Osteoblast (primary cell): ENCODE measurements at places on chromosomes 5 and 9.

DNA sequence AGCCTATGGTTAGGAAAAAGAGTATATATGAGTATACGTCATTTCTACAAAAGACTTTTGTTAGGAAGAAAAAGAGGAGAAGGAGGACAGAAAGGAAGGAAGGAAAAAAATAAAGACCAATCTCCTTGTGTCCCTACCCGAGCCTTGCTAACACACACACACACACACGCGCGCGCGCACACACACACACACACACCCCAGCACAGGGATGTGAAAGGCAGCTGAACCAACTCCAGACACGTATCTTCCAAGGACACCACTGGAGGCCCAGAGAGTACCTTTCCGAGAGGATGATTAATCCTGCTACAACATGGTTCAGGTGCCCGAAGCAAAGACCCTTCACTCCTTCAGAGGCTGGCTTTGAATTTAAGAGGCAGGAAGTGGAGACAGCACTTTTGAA lies 56.9 kb upstream of the GALNT10 start:
- no peak for DNase-seq

DNA sequence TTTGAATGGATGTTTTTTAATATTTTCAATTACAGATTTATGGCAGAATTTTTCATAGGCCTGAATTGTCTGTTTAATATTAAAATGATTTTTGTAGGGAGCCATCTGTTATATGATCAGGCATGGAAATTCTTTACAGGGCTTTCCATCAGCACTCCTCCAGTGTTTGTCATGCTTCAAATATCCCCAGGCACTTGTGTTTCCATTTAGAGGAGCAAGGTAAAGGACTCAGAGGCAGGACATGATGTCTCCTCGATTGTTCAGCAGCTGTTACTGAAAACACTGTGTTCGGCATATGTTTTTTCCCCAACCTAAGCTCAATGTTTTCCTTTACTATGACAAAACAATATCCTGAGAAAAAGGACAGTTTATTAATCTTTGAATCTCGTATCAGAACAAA lies 172.3 kb upstream of the RFX3 start:
- peak; percentile 32 for DNase-seq

- DNase-seq, result peak; percentile 58
Measured at GRCh38 chr9:84990850-84991513, 321.5 kb downstream of the NTRK2 start.

DNA sequence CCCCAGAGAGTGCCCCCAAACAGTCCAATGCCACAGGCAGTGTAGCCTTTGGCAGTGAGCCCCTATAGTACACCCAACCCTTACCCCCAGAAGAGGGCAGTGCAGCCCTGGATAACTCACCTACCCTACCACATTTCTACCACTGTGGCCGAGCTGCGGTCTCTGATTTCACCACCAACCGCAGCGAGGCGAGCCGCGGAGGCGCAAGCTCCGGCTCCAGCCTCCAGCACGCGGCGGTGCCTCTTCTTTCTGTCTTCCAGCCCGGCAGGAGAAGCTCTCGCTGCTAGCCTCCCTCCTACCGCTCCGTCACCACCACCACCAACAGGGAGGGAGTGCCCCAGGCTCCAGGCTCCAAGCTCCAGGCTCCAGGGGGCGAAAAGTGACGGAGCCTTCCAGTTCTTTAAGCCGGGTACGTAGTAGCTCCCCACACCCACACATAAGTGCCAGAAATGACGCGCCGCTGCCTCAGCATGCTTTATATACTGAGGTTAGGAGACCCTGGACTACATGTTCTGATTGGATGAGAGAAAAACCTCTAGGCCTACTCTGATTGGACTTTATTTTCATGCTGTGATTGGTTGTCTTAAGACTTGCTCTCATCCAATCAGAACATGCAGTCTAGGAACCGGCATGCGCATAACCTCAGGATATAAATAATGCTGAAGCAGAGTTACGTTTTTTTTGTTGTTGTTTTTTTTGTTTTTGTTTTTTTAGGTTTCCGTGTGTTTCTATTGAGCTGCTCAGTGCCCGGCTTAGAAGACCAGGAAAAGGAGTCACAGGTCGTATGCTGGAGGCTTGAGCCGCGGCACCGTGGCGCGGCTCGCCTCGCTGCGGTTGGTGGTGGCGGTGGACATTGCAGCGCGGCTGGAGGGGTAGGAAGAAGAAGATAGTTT lies at the start of gene PCAT7:
PCAT7 (plus strand) TSS at position 645 of the 893 bp plus-strand sequence.
- peak; percentile 88 for DNase-seq

DNA sequence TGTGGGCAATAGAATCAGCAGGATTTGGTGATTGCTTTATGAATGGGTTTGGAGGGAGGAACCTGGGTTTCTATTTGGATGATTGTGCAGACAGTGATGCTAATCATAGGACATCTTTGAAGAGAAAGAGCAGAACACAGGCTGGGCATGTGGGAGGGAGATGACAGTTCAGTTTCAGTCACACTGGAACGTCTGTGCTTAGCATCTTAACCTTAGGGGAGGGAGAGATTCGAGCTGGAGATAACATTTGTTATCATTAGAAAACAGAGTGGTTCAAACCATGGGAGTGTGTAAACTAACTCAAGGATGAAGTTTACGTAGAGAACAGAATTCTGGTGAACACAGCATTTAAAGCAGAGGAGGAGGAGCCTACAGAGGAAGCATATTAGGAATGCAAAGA lies 138.6 kb upstream of the PPP2R2B start:
- DNase-seq, result no peak

DNA sequence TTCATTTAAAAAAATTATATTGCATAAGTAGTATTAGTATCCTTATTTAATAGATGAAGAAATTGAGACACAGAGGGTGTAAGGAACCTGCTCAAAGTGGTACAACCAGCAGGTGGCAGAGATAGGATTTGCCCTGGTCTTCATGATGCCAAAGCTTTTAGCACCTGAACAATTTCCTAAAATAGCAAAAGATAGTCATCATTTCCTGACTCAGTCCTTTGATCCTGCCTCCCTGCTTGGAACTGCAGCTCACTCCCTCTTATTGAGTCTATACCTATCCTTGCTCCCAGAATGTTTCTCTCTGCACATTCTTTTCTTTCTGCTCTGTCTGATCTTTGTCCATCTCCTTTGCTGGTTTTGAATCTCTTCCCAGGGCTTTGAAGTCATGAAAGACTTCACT lies 155.8 kb downstream of the FRMD3 start:
- no peak for DNase-seq

- no peak for DNase-seq
Measured at GRCh38 chr9:118009614-118010013, 305.4 kb downstream of the TLR4 start.

DNA sequence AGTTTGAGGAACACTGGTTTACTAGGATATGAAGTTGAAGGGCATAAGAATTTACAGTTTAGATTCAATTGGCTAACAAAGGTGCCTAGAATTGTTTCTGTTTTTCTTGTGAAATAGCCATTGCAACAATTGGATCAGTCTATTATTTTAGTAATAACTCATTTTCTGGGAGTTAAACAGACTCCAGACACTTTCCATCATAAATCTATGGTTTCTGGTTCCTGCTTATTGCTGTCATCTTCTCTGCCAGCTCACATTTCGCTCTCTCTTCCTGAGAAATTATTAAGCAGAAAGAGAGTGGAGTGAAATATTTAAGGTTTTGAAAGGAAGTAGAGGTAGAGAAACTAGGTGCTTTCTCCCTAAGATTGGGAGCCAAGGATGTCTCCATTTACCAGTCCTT lies 165.1 kb upstream of the PRR16 start:
- no peak for DNase-seq

GRCh38 chr9:105662184-105663104 lies at the start of gene TAL2:
Gene TAL2, plus strand, starts transcription at chr9:105662457. Its CDS starts 40 bp downstream, at chr9:105662497.
- DNase-seq, result no peak

DNA sequence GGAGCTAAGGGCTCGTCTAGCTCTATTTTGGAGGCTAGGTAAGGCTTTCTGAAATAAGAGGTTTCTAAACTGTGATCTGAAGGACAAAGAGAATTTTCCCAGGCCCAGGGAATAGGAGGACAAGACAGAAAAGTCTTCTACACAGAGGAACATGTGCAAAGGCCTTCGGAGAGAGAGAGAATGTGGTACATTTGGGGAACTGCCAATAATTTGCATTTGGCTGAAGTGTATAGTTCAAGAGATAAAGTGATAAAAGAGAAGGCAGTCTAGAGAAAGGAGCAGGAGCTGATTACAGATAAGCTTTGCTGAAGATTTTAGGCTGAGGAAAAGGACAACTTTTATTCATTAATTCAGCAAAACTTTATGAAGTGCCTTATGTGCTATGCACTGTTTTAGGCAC lies 214.4 kb upstream of the ELL2 start:
- DNase-seq, result no peak

DNA sequence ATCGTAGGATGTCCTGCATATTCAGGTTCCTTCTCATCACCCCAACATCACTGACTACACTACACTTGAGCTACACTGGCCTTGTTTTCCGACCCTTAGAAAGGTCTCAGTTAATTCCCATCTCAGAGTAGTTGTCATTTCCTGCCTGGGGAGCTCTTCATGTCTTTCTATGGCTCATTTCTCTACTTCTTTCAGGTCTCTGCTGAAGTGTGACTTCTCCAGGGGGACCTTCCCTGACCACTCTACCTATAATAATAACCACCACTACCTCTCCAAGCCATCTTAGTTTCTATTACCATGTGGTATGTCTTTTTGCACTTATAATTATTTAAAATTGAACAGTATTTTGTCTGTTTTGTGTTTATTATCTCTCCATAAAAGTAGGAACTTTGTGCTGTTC lies 113.2 kb downstream of the STARD4 start:
- no peak for DNase-seq
